Stimulated activated CD4-positive, alpha-beta T cell treated with anti-CD3 and anti-CD28 coated beads, TNF-alpha, amount 100 ng/mL, for 4 hours (primary cell): ENCODE measurements at places on chromosomes 2 and 18.

DNA sequence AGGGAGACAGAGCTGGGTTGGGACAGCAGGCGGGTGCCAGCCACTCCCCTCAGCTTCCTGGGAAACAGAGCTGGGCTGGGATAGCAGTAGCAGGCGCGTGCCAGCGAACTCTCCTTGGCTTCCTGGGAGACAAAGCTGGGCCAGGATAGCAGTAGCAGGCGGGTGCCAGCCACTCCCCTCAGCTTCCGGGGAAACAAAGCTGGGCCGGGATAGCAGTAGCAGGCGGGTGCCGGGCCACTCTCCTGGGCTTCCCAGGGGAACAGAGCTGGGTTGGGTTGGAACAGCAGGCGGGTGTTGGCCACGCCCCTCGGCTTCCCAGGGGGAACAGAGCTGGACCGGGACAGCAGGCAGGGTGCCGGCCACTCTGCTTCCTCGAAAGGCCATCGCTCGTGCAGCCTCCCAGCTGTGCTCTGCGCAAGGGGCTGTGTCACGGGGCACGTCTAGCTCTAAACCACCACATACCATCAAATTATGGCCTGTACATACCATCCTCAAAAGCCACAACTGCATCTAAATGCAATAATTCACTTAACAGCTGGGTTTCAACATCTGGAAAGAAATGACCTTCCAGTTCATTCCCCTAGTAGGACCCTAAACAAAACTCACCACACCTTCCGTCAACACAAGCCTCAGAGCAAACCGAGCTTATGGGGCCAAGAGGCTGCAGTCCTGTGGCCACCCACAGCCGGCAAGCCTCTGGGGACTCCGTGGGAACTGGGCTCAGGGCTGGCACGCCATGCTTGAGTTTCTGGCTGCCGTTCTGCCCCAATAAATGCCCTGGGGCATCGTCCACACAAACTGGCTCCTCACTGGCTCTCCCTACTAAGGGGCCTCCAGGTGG lies 228.3 kb downstream of the TWIST2 start:
- no peak for DNase-seq

DNA sequence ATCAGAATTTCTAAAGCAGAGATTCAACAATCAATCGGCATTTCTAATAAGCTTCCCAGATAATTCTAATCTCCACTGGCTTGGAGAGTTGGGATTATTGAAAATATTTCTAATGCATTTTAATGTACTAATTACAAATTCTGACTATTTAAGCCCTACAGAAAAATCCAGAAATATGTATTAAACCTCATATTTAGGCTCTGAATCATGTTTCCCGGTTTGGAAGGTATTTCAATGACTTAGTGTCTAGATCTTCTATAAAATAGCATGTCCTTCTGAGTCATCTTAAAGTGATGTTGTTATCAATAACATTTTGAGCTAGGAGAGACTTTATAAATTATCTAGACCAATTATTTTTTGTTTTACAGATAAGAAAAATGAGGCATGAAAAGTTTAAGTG lies 258.8 kb upstream of the NRXN1 start:
- no peak for DNase-seq

DNA sequence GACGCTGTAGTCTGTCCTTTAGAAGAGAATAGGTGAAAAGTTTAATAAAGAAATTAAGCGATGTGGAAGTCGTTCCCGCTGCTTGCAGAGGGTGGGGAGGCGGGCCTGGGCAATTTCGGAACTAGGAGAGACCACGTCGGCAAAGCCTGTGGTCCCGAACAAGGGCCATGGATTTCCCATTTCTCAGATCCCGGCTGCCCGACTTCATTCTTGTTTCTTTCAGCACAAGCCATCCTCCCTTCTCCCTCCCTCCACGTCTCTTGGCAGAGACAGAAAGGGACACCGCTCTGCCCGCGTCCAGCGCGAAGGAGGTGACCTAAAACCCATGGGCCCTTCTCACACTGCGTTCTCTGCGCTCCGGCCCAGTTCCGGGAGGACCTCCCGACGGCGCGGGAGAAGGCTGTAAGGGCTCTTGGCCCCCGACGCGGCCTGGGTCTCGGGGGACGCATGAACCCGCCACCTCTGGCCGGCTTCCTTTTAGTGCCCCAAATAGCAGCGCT lies 2.2 kb upstream of the BCL2L11 start:
- DNase-seq: no peak

DNA sequence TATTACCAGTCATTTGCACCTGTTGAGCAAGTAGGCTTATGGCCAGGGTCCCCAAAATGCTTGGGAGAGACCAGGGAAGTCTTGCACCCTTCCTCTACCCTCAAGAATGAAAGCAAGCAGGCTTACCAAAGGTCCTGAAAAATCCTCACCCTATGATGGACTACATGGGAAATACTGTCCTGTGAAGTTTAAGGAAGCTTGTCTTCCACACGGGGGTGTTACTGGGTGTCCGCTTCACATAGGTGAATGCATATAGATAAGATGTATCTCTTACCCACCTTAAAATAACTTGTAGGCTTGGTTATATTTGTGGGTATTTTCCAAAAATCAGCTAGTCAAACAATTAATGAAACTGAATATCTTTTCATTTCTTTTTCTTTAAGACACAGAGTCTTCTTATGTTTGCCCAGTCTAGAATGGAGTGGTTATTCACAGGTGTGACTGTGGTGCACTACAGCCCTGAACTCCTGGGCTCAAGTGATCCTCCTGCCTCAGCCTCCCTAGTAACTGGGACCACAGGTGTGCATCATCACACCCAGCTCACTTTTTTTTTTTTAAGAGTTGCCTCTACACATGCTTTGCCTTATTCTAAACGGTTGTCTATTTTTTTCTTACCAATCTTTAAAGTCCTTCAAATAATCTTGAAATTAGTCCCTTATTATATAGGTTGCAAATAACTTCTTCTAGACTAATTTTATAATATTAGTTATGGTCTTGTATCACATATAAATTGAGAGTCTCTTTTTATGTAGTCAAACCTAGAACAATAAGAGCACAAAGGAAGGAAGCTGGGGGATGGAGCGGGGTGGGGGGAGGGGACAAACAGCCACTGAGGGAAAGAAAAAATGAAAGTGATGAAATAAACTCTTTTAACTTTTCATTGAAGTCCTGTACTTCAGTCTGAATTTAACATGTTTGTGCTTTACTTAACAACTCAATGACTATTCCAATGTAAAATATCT lies 49.0 kb downstream of the CERKL start:
- DNase-seq: no peak

DNA sequence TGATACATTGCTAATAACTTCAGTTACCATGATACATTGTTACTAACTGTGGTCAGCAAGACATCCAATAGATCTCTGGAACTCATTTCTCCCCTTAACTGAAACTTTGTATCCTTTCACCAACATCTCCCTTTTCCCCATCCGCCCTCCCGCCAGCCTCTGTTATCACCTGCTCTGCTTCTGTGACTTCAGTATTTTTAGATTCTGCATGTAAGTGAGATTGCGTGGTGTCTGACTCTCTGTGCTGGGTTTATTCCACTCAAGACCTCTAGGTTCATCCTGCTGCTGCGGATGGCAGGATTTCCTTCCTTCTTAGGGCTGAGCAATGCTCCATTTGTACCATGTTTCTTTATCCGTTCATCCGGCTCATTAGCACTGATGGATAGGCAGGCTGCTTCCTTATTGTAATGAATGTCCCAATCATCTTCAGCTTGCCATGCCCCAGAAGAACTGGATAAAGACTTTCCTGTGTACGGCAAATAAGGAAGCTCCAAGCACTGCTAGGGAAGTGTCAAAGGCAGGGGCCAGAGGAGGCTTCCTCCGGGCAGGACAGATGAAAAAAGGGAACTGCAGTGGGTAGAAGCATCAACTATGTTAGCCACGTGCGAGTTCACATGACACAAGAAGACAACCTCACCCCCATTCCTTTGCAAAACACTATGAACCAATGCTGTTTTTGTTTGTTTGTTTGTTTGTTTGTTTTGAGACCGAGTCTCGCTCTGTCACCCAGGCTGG lies 113.4 kb downstream of the EIPR1 start:
- no peak for DNase-seq

DNA sequence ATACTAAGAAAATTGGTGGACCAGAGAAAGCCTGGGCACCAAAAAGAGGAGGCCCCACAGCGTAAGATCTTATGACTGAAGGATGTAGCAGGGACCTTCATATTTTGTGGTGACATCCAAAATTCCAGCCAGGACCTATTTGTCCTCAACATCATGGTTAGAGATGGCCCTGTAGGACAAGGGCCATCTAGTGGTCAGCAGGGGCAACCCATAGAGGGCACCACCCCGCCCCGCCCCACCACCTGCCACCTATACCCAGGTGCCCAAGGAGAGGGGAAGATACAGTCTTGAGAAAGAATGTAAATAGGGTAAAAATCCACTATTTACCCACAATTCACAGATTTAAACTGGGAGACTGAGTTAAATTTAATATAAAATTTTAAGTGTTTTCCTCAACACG lies 59.6 kb upstream of the TMEM163 start:
- DNase-seq: no peak

DNA sequence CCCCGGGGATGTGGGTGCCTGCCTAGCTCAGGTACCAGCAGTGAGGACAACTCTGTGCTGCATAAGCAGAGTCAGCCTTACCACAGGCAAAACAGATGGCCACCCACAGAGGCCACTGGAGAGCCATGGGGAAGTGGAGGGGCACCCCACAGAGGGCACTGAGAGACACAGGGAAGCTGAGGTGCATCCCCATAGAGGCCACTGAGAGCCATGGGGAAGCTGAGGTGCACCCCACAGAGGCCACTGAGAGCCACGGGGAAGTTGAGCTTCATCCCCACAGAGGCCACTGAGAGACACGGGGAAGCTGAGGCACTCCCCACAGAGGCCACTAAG lies 134.1 kb upstream of the EPAS1 start:
- DNase-seq: no peak

DNA sequence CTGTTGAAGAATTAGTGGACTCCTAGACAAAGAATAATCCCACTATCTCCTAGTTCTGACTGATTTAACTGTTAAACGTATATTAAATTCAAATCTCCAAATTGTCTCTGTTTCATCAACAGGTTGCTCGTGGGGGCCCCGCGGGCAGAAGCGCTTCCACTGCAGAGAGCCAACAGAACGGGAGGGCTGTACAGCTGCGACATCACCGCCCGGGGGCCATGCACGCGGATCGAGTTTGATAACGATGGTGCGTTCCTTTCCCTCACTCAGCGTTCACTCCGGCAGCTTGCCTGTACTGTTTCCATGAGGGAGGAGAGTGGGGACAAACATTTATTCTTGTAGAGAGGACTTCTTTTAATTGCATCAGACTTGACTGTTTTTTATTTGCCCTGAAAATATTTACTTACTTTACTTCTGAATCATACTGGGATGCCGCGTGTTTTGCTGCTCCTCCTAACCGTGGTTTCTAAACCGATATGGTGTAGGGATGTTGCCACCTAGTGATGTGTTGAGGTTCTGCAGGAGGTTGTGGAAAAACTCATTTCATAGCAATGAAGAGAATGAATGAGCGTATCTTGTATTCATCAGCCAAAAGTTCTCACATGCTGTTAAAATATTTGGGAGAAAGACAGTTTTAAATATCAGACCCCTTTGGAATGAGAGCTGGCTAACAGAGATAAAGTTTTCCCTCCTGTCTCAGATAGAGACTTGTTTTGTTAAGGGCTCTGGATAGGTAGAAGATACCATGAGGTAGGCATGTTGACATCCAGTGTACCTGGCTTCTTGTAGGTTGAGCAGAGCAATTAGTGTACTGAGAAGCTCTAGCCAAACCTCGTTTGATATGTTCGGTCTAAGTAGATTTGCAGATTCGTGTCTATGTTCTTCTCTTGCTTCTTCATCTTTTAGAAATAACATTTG lies 38.3 kb downstream of the ITGA6 start:
- peak; percentile 47 for DNase-seq

DNA sequence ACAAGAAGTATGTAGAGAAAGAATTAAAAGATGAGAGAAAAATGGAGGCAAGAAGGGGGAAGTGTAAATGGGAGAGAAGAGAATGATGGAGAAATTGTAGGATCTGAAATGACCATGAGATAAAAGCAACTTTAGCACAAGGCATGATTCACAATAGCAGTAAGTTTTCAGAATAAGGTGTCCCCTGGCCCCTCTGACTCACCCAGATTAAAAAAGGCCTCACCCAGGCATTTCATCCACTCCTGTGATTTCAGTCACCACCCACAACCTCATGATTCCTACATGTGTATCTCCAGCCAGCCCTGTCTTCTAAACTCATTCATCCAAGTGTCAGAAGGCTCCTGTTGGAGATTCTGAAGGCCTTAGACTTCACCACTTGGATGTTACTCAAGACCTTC lies 56.6 kb downstream of the SP100 start:
- peak; percentile 6 for DNase-seq

GRCh38 chr2:38191516-38191915 lies 115.6 kb upstream of the CYP1B1 start:
- no peak for DNase-seq

- DNase-seq: no peak
Observed at GRCh38 chr2:200777275-200777674, 34.4 kb upstream of the BZW1 start.

DNA sequence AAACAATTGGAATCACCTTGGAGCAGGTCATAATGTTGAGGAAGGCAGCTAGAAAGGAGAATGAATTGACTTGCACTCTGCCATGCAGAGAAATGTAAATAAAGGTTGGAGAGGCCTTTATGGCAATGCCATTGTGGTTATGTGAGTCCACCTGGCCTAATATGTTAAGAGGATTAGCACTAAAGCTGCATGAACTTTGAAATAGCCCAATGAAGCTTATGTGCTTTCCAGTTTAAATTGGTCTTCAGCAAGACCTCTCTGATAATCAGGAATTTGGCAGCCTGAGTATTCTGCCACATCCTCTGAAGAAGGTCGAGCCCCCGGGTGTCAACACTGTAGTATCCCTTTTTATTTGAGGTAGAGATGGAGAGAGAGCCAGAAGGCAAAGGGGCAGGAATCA lies 464.9 kb downstream of the CDH2 start:
- DNase-seq: no peak

DNA sequence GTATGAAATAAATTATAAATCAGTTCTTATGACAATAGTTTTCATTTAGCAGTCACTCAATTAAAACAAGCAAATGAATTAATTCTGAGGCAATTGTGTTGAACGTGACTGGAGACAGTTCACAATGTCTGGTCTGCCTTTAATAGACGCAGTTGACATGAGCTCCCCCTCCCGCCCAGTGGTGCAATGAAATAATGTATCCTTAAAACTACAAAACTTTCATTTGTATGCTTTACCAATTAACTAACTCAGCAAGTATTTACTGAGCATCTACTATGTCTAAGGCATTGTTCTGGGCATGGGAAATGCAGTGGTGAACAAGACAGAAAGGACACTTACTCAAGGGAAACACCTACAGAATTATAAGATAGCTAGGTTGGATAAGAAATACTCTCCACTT lies 3.5 kb upstream of the DSC2 start:
- no peak for DNase-seq

DNA sequence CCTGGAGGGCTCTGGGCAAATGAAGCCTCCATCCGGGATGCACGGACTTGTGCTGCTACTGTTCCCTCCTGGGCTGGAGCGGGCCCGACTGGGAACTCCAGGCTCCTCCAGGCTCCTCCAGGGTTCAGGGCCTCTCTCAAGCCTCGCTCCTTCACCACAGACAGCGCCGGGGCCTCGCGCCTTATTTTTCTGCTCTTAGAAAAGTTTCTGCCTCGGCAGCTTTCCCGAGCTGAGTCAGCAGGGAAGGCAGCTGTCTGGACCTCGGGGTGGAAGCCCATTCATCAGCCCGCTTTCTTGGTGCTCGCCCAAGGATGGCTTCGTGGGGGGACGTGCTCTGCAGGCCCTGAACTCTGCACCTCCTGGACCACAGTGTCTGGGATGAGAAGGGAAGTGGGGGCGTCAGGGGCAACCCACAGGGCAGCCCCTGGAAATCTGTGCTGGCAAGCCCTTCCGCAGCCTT lies 12.9 kb upstream of the TEX51 start:
- no peak for DNase-seq

GRCh38 chr2:169509298-169509885 lies at the start of gene KLHL41:
Gene KLHL41 (plus strand): TSS chr2:169509702. CDS start chr2:169509779, 77 bp downstream.
- no peak for DNase-seq

GRCh38 chr2:120884472-120885290 lies 149.0 kb downstream of the GLI2 start:
- no peak for DNase-seq
